Gastroesophageal sphincter (tissue), 4 donors: ENCODE measurements at places on chromosomes 16 and 17. TPM values are rescaled to one million over a fixed set of nuclear protein-coding genes. Genes with fewer than 3 reads are reported as not detected.

The EARS2 gene
- total RNA-seq: 22.1 TPM

The TMEM98 gene
- total RNA-seq: 70.7 TPM

The NEUROD2 gene
- total RNA-seq: not detected

The WNT9B gene
- total RNA-seq: 0.81 TPM

The PPP1R9B gene
- total RNA-seq: 23.3 TPM

The FOXN1 gene
- not detected for total RNA-seq

The GRB7 gene
- total RNA-seq: 5.8 TPM

DNA sequence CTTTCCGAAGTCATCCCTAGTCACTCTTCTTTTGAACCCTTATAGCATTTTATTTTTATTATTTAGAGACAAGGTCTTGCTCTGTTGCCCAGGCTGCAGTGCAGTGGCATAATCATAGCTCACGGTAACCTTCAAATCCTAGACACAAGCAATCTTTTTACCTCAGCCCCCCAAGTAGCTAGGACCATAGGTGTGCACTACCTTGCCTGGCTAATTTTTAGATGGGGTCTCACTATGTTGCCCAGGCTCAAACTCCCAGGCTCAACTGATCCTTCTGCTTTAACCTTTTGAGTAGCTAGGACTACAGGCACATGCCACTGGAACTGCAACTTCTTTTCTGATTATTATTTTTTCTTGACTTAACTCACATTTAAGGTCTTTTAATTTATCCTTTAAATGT lies 33.0 kb upstream of the TMEM97 start:
- ATAC-seq: no peak

GRCh38 chr17:5583426-5584382 lies 605 bp downstream of the NLRP1 start:
- peak; percentile 8 for ATAC-seq

- no peak for ATAC-seq
Measured at GRCh38 chr16:9016824-9017223, 53.1 kb upstream of the USP7 start.

- ATAC-seq: no peak
Measured at GRCh38 chr17:74161503-74161875, 42.0 kb upstream of the RPL38 start.

DNA sequence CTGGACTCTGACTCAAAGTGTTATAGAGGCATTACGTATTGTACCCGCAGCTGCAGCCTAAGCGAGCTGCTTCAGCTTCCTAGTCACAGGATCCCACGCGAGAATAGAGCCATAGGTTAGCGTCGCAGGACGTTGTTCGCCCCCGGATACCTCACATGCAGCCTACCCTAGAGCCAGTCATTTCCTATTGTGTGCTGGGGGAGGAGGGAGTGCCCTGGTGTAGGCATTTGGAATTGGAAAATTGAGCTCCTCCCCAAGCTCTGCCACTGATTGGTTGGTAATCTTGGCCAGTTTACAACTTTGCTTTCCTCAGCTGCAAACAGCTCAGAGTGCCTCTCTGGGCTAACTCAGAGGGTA lies 530 bp downstream of the NAA60 start:
- peak; percentile 51 for ATAC-seq

DNA sequence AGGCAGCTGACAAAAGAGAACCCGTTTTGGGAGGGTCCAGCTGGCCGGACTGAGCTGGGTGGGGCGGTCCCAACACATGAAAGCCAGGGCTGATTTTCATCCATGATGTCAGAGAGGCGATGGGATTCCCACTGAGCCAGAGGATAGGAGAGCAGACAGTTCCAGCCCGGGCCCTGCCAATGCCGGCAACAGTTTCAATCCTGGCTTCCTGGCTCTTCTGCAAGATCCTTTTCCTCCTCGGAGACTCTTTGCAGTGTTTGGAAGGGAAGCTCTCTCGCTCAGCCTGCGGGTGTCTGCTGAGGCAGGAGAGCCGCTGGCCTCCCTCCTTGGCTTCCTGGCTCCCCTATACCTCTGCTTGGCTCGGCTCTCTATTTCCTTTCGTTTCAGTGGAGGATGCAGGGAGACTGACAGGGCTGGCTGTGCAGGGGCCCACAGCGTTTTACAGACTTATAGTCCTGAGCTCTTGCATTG lies 145.5 kb upstream of the SOX9 start:
- ATAC-seq: peak; percentile 75

- ATAC-seq: no peak
Measured at GRCh38 chr16:27127308-27127707, 60.6 kb downstream of the C16orf82 start.

DNA sequence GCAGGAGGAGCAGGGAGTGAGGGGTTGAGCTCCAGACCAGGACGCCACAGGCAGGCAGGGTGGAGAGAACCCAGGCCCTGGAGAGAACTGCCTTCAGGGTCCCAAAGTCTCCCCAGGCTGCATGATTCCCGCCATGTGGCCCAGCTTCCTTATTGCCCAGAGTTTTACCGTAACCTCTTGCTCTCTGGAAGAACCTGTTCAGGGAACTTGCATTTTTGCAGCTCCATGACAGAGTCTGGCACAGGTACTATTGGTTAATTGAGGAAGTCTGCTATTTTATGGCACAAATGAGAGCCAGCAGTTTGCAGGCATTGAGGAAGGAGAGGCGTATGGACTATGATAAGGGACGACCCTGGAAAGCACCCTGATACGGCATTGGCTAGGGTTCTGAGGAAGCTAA lies 11.6 kb upstream of the NOS2 start:
- no peak for ATAC-seq

DNA sequence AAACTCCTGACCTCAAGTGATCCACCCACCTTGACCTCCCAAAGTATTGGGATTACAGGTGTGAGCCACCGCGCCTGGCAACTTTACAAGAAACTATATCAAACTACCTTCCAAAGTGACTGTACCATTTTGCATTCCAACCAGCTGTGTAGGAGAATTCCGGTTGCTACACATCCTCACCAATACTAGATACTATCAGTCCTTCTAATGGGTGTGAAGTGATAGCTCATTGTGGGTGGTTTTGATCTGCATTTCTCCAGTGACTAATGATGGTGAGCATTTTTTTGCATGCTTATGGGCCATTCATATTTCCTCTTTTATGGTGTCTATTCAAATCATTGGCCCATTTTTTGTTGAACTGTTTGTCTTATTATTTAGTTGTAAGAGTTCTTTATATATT lies 37.7 kb downstream of the SCNN1B start:
- no peak for ATAC-seq

DNA sequence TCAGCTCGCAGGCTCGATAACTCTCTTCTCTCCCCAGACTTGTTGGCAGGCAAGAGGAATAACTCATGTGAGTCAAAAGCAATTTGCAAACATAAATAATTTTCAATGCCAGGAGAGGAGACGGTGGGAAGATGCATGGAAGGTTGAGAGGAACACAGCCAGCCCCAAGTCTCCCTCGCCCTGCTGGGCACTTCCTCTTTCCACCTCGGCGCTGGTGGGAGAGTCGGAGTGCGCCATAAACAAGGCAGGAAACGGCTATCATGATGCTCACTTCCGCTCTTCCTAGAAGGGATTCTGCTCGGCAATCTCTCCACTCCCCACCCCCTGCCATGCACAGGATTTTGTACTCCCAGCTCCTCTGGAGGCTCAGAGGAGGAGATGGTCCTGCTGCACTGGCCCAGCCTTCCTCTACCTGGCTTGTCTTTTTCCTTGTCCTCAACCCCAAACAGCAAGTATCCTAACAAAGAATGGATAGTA lies 13.0 kb downstream of the CBX4 start:
- ATAC-seq: no peak

DNA sequence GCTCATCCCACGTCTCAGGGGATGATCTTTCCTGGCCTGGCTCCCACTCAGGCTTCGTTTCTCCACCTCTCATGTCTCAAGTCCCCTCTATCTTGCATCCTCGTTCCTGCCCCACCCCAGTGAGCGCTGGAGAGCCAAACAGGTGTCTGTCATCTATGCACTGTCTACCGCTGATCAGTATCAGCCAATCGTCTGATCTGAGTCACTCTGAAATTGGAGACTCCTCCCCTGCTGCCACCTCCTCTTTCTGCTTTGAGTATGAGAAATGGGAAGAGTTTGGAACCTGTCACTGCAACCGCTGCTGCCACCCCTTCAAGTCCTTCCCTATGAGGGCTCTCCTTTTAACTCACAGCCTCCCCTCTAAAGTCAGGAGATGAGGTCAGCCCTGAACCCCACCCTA lies 28.0 kb downstream of the FZD2 start:
- no peak for ATAC-seq

GRCh38 chr16:67341250-67341649 lies 14.6 kb downstream of the LRRC36 start:
- ATAC-seq: no peak

- ATAC-seq: no peak
Measured at GRCh38 chr16:78376452-78376851, 277.0 kb downstream of the WWOX start.

GRCh38 chr17:29505836-29506235 lies 61.0 kb downstream of the ABHD15 start:
- ATAC-seq: no peak

DNA sequence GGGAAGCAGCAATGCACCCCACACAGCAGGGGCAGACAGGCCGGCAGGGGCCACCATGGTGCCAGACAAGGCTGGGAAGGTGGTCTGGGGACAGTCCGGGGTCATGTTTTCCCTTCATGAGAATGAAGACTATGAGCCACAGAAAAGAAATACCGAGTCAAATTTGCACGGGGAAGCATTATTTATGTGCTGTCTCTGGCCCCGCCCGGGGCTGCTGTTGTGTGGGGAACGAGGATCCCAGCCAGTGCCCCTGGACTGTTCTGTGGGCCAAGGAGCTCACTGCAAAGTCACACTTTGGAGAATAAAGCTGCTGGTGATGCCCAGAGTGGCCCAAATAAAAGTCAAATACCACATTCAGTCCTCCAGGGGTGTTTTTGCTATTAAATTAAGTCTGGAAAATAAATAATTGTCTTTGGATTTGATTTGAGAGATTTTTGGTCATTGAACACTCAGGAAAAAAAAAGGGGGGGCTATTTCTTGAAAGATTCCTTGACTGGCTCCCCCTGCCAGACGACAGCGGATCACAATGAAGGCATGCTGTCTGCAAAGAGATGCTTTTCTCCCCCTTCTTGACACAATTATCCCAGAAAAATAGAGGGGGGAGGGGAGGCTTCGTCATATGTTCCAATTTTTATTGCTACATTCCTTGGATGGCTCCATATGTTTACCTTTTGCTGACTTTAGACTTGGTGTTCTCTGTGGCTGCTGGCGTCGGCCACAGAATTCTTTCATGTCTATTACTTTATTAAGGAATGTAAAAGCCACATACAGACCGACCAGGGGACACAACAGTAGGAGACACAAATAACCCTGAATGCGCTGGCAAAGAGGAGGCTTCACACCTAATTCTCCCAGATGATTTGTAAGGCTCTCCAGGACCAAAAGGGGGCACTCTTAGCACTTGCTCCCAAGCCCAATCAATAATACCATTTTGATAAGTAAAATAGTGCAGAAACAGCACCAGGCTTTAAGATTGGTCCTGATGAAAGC lies 27.1 kb upstream of the ANKFN1 start:
- ATAC-seq: no peak

- ATAC-seq: no peak
Measured at GRCh38 chr16:77443357-77444146, 8.7 kb upstream of the ADAMTS18 start.

DNA sequence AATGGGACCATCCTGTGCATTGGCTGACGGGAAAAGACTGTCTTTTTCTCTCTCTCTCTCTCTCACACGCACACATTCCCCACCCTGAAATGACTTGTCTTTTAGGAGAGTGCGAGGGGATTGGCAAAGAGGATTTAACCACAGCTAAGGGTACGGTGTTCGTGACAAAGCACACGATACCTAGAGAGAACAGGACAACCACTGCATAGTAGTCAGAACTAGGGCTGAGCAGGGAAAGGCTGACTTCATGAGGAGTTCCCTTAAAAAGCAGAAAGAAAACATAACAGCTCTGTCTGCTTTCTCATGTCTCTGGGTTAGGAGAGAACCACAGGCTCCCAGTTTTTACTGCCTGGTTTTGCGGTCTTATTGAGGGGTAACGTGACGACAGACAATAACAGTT lies 742.8 kb upstream of the SOX9 start:
- no peak for ATAC-seq

DNA sequence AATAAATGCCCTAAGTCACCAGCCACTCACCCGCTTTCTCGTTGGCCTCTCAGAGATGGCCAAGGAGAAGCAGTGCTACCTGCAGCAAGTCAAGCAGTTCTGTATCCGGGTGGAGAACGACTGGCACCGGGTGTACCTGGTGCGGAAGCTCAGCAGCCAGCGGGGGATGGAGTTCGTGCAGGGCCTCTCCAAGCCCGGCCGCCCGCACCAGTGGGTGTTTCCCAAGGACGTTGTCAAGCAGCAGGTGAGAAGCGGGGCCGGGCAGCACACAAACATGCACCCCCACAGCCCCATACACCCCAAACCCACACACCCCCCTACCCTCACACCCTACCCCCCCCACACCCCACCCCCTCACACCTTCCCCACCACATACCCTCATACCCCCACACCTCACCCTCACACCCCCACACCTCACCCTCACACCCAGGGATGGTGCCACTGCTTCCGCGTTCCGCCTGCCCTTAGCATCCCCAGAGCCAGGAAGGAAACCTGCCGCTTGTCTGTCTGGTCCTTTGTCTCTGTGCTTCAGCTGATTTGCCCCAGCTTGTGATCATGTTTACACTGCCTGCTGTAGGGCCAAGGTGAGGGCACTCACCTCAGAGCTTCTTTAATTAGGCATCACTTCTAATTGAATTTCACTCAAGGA lies 41.9 kb upstream of the ENDOV start:
- ATAC-seq: no peak

DNA sequence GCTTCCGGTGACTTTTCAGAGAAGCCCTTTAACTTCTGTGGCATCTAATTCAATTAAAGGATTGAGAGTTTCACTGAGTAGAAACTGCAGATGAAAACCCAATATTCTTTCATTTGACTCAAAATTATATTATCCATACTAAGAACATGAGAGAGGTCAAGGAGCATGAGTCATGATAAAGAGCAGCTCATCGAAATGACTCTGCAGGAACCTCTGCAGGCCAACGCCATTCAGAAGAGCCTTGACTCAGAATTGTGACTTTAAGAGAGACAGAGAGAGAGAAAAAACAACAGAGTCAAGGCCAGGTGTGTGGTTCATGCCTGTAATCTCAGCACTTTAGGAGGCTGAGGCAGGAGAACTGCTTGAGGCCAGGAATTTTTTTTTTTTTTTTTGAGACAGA lies 417.2 kb upstream of the XYLT1 start:
- ATAC-seq: no peak

DNA sequence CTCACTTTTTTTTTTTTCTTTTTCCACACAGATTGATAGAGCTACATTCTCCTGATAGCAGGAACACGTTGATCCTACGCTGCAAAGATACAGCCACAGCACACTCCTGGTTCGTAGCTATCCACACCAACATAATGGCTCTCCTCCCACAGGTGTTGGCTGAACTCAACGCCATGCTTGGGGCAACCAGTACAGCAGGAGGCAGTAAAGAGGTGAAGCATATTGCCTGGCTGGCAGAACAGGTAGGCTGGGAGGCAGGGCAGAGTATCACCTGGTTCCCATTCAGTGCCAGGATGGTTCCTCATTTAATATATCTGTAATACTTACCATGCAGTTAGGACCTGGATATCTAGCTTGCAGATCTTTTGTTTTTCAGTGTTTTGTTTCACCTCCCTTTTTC lies 51.1 kb upstream of the VPS4A start:
- no peak for ATAC-seq
